Activated T-helper 17 cell treated with anti-CD3 and anti-CD28 coated beads, Interleukin-2, amount 50 U/mL, for 72 hours (primary cell): ENCODE measurements at places on chromosomes 12 and 14. TPM values are rescaled to one million over a fixed set of nuclear protein-coding genes. Genes with fewer than 3 reads are reported as not detected.

Gene KRT80
- not detected for total RNA-seq

Gene TRPV4
- total RNA-seq, result not detected

- no peaks in the 10 kb centered on the region for H3K4me1 ChIP-seq
- no peak overlapping the region for H3K4me3 ChIP-seq
- no peak for ATAC-seq
- no peaks in the 10 kb centered on the region for H3K36me3 ChIP-seq
These were observed 219.3 kb upstream of the EEA1 start for GRCh38 chr12:93148412-93148811.

DNA sequence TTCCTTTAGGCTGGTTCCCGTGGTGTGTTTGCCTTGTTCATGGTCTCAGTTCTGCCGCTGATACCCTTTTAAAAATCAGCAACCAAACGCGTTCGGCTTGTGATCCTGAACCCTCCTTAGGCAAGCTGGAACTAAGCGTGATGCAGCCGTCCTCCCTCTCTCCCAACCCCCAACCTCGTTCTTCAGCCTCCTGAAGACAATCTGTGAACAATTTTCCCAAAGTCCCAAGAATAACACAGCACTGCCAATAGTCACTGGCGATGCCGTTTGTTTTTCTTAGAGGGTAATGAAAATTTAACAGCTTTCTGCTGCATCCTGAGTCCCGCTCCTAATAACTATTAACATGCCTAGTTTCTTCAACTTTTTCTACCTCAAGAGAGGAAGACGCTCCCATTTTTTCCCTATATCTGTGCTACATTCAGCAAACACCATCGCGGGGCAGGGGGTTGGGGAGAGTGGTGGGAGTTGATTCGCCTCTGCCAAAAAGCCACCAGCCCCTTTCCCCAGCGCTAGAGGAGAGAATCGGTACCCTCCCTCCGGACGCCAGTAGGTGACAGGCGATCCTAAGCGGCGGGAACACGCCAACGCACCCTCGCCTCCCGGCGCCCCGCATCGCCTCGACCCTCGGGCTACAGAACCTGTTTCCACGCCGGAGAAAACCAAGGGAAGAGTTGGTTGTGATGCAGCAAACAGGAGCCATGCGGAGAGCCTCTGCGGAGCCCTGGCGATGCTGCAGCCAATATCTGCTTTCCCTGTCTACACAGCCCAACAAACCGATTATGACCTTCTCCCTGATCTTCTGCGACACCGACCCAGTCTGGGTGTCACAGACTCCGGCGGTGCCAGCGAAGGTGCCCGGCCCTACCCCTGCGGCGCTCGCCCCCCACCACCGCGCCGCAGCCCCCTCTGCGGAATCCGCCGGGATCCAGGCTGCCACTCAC lies 752 bp downstream of the PRICKLE1 start:
- H3K27ac ChIP-seq, result no peak overlapping the region
- H3K36me3 ChIP-seq, result no peaks in the 10 kb centered on the region
- peaks cover 11% of the 10 kb centered on the region for H3K4me1 ChIP-seq
- peaks cover 47% of the 10 kb centered on the region for H3K27me3 ChIP-seq

DNA sequence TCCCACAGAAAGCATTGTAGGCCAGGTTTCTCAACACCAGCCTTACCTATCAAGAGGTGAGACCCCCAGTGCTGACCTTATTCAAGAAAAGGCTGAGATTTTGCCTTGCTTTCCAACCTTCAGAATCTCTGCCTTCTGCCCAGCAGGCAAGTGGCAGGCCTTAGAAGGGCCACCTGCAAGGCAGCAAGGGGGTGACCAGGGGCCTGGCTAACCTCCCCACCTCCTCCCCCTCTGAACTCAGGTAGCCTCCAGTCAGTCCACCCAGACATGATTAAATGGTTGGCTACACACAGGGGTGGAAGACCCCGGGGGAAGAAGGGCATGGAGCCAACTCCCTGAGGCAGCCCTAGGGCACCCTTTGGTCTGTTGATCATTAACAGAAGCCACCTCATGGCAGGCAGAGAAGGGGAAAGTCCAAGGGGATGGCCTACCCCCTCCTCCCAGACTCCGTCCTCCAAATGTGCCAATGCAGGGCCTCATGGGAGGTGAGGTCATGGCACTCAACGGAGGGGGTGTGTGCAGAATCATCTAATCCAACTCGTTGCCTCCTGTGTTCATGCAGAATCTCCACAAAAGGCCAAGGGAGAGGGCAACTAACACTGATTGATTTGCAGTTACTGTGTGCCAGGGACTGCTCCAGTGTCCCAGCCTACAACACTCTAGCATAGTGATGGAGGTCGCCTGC lies 8.5 kb downstream of the ZFP36L1 start:
- H3K27ac ChIP-seq, result no peak overlapping the region
- peaks cover 61% of the 10 kb centered on the region for H3K4me1 ChIP-seq
- peaks cover 33% of the 10 kb centered on the region for H3K36me3 ChIP-seq
- no peak for ATAC-seq

DNA sequence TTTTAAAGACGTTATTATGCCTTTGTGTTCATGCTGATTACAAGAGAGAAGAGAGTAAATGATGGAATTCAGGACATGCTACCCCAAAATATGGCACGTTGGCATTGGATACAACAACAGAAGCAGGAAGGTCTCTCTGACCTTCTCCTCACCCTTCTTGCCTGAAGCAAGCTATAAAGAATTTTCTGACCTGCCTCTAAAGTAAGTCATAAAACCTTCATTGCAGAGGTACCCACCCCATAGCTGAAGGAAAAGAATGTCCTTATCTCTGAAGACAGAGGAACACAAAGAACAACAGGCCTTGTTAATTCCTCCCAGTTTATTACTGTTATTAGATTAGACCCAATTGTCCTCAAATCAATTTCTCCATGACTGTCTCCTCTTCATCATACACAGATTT lies 176.2 kb downstream of the FBXL14 start:
- H3K4me1 ChIP-seq, result peaks cover 11% of the 10 kb centered on the region
- peaks cover 21% of the 10 kb centered on the region for H3K36me3 ChIP-seq
- ATAC-seq, result no peak

Gene HOXC11
- total RNA-seq, result not detected

Gene CCDC177
- not detected for total RNA-seq

GRCh38 chr14:99596071-99596627 lies 7.9 kb downstream of the CCDC85C start:
- peaks cover 12% of the 10 kb centered on the region for H3K4me1 ChIP-seq
- no peak overlapping the region for H3K4me3 ChIP-seq
- no peak overlapping the region for H3K27ac ChIP-seq
- no peak for ATAC-seq
- no peaks in the 10 kb centered on the region for H3K36me3 ChIP-seq
- no peaks in the 10 kb centered on the region for H3K27me3 ChIP-seq

DNA sequence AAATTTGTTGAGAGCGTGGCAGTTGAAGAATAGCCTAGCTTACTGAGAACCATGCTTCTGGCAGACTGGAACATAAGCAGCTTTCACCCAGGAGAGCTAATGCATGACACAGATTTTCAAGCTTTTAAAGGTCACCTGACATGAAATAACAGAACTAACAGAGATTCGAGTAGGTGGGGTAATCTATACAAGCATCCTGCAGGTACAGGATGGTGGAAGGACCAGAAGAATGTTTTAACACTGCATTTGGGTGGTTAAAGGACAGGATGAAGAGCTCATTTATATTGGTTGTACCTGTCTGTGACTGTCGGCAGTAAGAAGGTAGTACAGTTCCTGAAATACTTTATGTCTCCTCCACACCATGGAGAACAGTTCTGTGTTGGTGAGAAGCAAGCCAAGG lies 8.9 kb downstream of the PELI2 start:
- peaks cover 23% of the 10 kb centered on the region for H3K4me1 ChIP-seq
- H3K27ac ChIP-seq, result no peak overlapping the region
- ATAC-seq, result no peak
- peaks cover 5% of the 10 kb centered on the region for H3K27me3 ChIP-seq
- H3K36me3 ChIP-seq, result no peaks in the 10 kb centered on the region
